ENCODE measurements at places on chromosomes 3 and 15.

GRCh38 chr15:85760531-85761371, 34.0 kb downstream of the KLHL25 start:
- no peak for DNase-seq

DNA sequence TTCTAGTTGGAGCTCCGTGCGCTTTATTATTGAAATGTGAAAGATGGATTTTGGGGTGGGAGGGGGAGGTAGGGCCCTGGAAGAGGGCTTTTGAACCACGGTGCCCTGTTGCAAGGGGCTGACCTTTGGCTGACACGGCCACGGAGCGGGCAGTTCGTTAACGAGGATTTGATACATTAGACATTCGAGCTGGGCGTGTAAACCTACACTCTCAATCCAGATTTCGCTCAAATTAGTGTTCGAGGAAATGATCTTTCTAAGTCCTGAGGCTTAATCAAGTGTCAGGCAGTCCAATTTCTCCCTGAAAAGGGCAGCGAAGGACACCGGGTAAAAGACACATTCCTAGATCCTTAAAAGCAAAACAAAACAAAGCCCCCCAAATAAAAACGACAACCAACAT, 13.0 kb downstream of the ZIC1 start:
- no peak for DNase-seq

- DNase-seq, result no peak
These were observed 7.3 kb upstream of the BCL2A1 start for GRCh38 chr15:79978260-79978654.

DNA sequence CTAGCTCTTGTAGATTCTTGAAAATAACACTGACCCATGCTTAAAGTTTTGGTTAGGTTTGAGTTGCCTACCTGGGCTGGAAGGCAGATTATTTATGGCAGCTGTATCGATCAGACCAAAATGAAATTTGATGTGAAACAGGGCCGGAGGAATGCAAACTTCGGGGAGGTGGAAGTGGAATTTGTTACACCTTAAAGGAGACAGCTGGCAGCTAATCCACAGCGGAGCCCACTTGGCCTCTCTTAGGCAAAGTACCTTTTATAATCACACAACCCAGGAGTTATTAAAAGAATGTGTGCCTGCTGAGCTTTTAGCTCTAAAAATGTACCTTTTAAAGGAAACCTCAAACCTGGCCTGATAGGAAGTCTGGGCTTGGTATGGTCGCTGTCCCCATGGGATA, 250.9 kb upstream of the TPM1 start:
- DNase-seq, result no peak

GRCh38 chr3:72593881-72594397, 254.3 kb downstream of the SHQ1 start:
- DNase-seq, result no peak

- DNase-seq, result no peak
These were observed 6.9 kb upstream of the BDH1 start for GRCh38 chr3:197562398-197563251.

GRCh38 chr15:57505056-57505715, 86.5 kb upstream of the MYZAP start:
- no peak for DNase-seq

- DNase-seq, result no peak
These were observed 228.1 kb upstream of the PROK2 start for GRCh38 chr3:72013084-72013483.

DNA sequence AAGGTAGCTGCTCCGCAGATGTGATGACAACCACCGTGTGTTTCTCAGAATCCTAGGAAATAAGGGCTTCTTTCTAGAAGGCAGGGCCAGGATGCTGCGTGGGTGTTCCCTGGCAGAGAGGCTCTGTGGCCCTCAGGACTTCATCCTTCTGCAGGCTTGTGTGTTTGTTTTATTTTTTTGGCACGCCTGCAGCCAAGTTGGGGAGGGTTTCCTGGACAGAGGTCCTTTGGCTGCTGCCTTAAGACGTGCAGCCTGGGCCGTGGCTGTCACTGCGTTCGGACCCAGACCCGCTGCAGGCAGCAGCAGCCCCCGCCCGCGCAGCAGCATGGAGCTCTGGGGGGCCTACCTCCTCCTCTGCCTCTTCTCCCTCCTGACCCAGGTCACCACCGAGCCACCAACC, at the start of gene CLEC3B:
Gene CLEC3B, plus strand, starts transcription at position 266 of the 400 bp plus-strand sequence. Its CDS starts 60 bp downstream, at position 326.
- DNase-seq, result no peak

- DNase-seq, result no peak
These were observed 31.2 kb upstream of the SRGAP3 start for GRCh38 chr3:9280451-9281219.

GRCh38 chr15:65377976-65378366, at the start of gene IGDCC3:
Gene IGDCC3, minus strand, starts transcription at chr15:65378002. Its CDS starts 214 bp downstream, at chr15:65377788.
- no peak for DNase-seq

DNA sequence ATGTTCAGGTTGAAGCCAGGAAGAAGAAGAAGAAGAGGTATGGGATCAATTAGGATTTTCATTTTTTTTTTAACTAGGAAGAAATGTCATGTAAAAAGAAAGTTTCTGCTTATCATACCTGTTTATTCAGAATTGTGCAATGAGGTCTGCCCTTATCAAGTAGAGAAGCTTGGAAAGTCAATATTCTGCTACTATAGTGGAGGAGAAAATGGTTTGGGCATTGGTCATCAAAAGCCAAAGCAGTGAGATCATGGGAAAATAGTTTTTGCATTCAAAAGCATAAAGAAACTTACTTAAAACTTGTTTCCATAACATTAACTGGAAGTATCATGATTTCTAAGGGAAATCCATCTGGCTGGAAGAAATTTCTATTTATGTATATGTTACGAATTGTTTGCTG, 1239.2 kb downstream of the NSUN3 start:
- no peak for DNase-seq

DNA sequence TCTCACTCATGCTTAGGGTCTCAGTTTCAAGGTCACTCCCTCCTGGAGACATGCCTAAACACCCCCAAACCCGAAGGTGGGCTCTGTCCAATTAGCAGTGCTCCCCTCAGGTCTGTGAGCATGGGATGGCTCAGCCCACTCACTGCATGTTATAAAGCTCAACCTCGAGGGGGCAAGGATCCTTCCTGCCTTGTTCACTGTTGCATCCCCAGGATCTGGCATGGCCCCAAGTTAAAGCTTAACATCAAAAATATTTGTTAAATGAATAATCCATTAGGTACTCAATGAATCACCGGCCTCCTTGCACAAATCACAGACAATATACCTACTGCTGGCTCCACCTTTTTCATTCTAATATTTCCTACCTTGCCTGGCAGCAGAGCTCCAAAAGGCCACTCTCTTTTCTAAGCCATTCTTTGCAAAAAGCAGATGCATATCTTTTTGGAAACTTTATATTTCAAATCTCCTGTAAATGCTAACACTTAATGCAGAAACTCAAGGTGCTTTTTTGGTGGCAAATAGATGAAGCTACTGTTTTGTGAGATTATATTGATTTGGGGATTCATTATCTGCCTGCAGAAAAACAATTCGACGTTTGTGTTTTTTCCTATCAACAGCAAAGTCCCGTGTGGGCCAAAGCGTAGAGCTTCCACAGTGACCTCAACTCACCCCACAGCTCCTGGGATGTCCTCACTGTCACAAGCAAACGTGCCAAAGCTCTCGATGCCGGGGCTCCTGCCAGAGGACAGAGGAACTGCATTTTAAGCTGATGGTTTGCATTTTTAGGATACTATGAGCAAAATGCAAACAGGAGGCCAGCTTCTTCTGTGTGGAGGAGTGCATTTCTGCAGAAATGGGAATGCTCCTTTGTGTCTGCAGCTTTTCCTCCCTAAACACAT, 35.4 kb downstream of the PCOLCE2 start:
- DNase-seq, result no peak

GRCh38 chr3:12430086-12430485, 54.2 kb upstream of the TSEN2 start:
- DNase-seq, result no peak

GRCh38 chr3:69126216-69126615, 3.8 kb upstream of the LMOD3 start:
- DNase-seq, result no peak

Data from GF-D8 (cell line).